ENCODE measurements at places on chromosomes 7 and 10. TPM values are rescaled to one million over a fixed set of nuclear protein-coding genes. Genes with fewer than 3 reads are reported as not detected.

DNA sequence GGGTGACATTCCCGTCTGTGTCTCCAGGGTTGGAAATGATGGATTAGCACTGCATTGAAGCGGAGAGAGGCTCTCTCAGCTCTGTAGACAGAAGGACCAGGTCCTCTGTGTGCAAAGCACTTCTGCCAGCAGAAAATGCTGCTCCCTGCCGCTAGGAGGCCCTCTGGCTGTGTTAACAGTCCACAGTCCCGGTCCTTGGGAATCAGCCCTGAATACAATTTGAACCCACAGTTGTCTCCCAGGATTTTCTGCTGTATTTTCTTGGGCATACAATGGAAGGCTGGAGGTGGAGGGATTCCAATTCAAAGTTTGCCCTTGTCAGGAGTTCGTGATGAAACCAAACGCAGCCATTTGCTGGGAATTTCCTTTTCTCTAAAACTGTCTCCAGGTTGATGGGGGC is 205.2 kb downstream of the GLRX3 start:
- DNase-seq: no peak

- no peak for DNase-seq
These were observed 17.7 kb downstream of the FGFR2 start for GRCh38 chr10:121580276-121581116.

DNA sequence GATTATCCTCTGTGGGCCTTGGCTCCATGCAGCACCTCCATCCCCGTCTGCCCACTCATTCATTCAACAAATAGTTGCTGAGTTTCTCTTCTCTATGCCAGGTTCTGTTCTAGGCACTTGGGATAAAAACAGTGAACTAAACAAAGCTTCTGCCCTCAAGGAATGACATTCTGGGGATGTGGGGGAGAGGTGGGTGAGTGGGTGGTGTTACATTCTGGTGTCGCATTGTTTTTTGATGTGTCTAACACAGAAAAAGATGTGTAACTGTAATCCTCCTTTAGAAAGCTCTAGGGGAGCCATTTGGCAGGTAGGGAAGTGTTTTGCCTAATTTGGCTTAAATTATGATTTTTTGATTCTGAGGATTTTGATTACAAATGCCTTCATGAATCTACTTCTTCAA is 21.4 kb downstream of the AUTS2 start:
- no peak for DNase-seq

DNA sequence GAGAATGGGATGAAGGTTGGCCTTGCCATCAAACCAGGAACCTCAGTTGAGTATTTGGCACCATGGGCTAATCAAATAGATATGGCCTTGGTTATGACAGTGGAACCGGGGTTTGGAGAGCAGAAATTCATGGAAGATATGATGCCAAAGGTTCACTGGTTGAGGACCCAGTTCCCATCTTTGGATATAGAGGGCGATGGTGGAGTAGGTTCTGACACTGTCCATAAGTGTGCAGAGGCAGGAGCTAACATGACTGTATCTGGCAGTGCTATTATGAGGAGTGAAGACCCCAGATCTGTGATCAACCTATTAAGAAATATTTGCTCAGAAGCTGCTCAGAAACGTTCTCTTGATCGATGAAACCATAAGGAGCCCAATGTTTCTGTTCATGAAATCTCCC is 637 bp downstream of the RPEL1 start:
- DNase-seq: no peak

- no peak for DNase-seq
These were observed 57.5 kb downstream of the CAMK2B start for GRCh38 chr7:44267719-44268421.

GRCh38 chr10:11551916-11552602 is 59.4 kb downstream of the USP6NL start:
- DNase-seq: no peak

GRCh38 chr10:3126741-3127346 is 45.7 kb downstream of the PITRM1 start:
- peak; percentile 84 for DNase-seq

DNA sequence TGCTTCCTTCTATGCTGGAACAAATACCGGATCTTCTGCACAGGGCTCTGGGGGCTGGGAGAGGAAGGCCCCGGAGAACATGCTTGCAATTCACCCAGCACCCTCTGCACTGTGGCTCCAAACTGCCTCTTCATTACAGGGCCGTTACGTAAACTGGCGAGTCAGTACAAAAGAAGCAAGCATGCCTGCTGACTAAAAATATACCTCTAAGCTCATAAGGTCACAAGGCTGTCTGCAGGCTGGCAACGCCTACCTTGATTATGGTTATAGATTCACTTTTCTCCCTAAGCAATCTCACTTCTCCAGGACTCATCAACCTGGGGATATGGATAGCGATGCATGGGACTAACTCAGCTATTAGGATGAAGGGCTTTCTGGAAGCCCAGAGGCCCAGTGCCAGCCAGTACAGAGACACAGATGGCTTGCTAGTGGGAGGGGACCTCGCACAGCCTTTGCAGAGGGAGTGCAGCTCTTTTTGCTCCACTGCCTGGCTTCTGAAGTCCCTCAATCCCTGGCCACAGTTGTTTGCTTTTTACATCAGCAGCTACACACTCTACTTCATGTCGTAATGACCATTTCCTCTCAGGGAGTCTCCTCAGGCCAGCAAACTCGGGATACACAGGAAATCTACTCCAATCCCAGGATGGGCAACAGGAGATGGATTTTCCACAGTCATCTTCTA is 96.1 kb downstream of the SH3PXD2A start:
- peak; percentile 65 for DNase-seq

GRCh38 chr10:65754112-65754511 is 1171.7 kb upstream of the LRRTM3 start:
- DNase-seq: no peak

DNA sequence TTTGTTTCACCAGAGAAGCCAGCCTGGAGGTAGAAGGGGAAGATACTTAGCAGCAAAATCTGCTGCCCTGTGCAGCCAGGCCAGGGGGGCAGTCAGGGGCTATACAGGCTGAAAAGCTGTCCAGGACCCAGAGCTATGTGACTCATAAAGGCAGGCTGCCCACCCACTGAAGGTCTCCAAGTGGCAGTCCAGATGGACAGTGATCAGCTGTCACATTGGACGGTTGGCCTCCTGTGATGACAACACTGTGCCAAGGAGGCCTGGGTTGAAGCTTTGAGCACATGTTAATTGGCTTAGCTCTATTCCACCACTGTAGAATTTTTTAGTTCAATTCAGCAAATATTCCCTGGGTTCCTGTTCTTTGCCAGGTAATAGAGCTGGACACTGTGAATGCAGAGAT is 577.3 kb upstream of the GALNT17 start:
- no peak for DNase-seq

Gene AGR2
- polyA plus RNA-seq: 0.38 TPM

Gene OR9A2
- not detected for polyA plus RNA-seq

Gene C7orf57
- polyA plus RNA-seq: not detected

Gene KCND2
- polyA plus RNA-seq: 1.4 TPM

Gene TRPV6
- not detected for polyA plus RNA-seq

Measured in cardiac muscle cell (in vitro differentiated cells and primary cell).